ENCODE measurements at places on chromosomes 1 and 21.

DNA sequence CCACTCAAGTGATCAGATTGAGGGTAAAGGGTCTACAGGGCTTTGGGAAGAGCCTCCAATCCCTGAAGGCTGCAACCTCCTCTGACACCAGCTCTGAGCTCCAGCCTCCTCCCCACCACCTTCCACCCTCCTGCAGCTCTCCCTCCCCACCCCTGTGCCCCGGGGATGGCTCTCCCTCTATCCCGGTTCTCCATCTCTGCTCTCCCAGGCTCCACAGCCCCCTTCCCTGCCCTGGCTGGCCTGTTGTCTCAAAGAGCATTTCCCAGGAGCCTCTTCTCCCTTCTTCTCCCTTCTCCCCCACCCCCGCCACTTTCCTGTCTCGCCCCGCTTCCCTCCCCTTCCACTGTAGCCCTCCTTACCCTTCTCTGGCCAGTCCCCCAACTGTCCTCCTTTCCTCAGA, 1.1 kb downstream of the PLEKHA6 start:
- no peak for DNase-seq

GRCh38 chr1:230109895-230110667, 43.0 kb downstream of the GALNT2 start:
- no peak for DNase-seq

GRCh38 chr1:61642475-61643232, 82.3 kb downstream of the TM2D1 start:
- DNase-seq = no peak

DNA sequence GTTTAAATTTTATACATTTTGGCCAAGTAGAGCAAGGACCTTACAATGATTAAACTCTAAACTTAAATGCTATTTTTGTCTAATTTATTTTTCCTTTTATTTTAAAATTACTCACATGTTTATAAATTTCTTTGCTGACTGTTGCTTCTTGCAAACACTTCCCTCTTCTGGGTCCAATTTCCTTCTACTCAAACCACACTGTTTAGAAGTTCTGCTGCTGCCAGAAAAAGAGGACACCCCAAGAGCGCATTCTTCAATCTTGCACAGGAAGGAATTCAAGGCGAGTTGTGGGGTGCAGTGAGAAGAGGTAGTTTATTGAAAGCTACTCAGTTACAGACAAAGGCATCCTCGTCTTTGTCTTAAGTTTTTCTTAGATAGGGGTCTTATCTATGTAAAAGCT, 88.5 kb upstream of the NEK7 start:
- DNase-seq = no peak

DNA sequence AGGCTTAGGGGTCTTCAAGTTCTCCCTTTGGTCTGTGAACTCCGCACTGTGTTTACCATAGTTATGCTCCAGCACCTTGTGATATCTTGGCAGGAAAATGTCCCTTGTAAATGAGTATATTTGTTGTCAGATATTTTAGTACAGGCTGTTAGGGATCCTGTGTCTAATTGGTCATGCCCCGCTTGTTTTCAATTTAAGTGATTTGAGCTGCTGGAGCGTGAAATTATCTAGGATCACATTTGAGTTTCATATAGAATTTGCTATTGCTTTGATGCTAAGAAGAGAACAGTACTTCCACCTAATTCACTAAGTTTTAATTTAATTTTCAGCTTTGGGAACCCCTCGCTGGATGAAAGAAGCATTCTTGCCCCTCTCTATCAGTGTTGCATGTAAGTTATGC, 15.4 kb upstream of the TOR3A start:
- DNase-seq = no peak

DNA sequence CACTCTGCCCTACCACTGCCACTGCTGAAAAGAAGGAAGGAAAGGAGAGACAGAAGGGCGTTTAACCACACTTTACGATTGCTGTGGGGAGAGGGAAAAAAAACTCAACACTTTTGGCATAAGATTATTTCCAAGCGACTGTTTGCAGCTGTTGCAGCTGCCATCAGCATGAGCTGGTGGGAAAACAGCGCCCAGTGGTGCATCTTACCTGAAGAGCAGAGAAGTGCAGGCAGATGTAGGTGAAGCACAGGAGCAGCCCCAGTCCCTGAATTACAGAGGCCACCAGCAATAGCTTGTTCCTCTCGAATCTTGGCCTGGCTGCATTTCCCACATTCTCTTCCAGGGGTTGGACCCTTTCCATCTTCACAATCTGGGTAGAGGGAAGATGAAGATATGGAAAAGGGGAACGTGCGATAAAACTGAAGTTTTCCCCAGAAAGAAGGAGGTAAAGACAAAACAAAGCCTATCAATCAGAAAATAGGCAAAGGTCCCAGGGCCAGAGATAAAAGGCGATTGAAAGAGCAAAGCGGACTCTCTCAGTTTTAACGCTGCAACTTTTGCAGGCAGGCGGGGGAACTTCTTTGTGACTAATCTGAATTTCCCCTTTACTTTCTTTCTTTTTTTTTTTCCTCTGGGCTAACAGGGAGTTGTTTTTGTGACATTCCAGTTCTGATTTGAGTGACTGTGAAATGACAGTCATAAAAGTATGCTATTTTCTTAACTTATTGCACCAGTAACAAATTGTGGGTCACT, at the start of gene TNFSF4:
TNFSF4 (minus strand) TSS at position 516 of the 753 bp plus-strand sequence; CDS start at position 361, 155 bp downstream.
- no peak for DNase-seq

DNA sequence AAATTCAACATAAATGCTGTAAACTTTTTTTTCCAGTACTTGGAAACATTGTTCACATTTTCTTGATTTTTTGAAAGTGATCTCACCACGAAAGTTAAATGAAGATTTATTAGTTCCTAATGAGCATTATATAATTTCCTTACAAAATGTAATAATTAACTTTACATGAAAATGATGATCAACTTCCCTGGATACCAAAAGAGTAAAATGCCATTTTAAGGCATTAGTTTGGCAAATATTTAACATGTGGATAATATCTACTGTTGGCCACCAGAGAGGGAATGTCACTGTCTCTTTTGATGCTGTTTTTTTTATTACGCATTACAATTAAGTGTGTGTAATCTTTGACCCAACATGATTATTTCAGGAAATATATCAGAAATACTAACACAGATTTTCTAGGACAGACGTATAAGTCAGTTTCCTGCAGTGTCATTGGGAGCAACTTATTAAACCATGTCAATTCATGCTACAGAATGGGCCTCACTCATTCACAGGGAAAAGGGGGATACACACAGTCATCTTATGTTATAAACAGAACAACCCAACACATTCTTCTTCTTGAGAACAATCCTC, 903.9 kb upstream of the ADGRL2 start:
- no peak for DNase-seq

DNA sequence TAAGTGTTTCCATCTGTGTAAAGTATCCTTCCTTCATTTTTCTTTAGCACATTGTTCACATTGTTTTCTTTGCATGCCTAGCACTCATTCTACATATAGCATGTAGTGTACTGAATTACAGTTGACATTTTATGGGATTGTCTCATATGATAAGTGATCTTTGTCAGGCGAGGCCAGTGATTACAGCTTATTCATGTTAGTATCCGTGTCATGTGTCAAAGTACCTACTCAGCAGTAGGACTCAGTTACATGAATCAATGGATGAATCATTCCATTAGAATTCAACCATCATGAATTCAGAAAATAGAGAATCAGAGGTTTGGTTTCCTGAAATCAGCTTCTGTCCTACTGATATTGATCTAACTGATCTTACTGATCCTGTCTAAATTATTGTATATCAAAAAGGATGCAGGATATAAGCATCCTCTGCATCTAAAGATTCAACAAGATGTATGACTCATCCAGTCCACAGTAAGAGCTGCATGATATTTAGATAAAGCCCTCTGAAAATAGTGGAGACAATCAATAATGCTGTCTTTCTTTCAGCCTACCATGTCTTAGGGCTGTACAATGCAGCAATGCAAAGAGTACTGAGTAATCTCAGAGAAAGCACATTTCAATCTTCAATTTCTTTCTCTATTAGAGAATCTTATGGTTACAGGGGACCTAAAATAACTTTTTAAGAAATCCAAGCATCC, 20.7 kb upstream of the HRNR start:
- DNase-seq = no peak

- no peak for DNase-seq
Measured at GRCh38 chr1:72433591-72433990, 151.3 kb upstream of the NEGR1 start.

DNA sequence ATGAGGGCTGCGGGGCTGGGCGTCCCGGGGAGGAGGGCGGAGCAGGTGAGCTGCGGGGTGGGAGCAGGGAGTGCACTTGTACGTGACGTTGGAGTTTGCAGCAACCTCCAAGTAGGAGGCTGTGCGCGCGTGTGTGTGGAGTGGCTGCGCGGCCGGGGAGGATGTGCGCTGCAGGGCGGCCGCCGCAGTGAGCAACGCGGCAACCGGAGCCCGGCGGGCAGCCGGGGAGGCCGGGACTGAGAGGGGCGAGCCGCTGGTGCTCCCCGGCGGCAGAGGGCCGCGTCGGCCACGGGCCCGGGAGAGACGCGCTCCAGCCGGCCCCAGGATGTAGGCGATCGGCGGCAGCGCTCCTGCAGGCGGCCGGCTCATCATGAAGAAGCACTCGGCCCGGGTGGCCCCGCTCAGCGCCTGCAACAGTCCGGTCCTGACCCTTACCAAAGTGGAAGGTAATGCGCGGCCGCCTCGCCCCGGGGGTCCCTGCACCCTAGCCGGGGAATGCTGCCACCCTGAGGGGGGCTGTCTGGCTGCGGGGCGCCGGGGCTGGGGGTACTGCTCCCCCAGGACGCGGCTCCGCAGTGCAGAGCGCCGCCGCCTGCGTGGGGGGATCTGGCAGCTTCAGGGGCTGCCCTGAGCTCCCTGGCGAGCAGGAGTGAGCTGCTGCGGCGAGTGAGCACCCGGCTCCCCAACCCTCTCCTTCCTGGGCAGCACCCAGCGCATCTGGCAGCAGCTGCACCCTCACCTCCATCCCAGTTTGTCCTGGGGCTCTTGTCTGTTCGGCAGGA, 158.9 kb upstream of the COA6 start:
- DNase-seq = peak; percentile 66

GRCh38 chr1:1956586-1957532, 37.8 kb upstream of the TMEM52 start:
- no peak for DNase-seq

DNA sequence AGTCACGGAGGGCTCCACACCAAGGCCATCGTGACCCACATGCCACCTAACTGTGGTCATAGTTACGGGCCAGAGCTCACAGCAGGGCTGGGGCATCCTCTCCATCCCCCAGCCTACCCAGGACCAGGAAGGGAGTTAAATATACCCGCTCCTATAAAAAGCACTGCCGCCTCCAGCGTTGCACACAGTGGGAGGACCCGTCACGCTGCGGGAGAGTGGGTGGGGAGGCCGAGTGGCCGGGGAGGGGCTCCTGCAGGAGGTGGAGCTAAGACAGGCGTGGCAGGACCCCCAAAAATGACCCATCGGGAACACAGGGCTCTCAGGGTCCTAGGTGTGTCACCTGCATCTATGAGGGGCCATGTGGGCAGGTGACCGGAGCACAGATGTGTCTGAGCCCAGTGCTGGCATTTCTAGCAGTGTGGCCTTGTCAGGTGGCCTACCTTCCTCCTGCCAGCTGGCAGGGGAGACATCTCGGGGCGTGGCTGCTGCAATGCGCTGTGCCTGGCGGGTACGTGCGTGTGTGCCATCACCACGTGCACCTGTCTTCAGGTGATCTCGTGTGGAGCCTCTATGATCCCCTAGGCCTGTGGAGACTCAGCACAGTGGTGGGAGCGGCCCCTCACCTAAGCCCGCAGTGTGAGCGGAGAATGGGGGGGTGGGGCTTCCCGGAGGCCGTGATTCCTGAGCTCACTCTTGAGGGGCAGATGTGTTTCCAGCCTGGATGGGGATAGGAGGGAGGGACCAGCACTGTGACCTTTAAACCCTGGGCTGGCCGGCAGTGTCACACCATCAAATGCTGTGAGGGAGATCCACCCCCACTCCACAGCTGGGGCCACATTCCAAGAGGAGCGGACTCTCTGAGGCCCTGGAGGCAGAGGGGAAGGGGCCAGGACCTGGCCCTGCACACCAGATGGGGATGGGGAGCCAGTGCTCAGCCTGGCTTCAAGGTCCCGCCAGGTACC, 17.7 kb downstream of the AGRN start:
- DNase-seq = no peak

GRCh38 chr1:167156466-167156865, 62.6 kb downstream of the STYXL2 start:
- DNase-seq = no peak

- DNase-seq = no peak
Measured at GRCh38 chr1:7860130-7860529, 7.3 kb upstream of the UTS2 start.

GRCh38 chr21:41651406-41651805, 115.4 kb downstream of the RIPK4 start:
- no peak for DNase-seq

DNA sequence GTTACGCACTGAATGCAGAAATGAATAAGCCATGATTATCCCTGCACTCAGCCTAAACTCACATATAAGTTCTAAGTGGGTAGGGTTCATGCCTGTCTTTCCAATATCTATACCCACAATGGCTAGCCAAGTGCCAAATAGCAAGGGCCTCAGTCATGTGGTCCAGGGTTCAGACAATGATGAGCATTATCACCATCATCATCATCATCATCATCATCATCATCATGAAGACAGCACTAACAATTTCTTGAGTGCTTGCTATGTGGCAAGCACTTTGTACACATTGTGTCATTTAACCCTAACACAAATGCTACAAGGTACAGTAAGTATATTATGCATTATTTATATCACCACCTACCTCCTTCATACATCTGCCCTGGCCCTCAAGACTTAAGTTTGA, 500.0 kb downstream of the AGBL4 start:
- DNase-seq = no peak

DNA sequence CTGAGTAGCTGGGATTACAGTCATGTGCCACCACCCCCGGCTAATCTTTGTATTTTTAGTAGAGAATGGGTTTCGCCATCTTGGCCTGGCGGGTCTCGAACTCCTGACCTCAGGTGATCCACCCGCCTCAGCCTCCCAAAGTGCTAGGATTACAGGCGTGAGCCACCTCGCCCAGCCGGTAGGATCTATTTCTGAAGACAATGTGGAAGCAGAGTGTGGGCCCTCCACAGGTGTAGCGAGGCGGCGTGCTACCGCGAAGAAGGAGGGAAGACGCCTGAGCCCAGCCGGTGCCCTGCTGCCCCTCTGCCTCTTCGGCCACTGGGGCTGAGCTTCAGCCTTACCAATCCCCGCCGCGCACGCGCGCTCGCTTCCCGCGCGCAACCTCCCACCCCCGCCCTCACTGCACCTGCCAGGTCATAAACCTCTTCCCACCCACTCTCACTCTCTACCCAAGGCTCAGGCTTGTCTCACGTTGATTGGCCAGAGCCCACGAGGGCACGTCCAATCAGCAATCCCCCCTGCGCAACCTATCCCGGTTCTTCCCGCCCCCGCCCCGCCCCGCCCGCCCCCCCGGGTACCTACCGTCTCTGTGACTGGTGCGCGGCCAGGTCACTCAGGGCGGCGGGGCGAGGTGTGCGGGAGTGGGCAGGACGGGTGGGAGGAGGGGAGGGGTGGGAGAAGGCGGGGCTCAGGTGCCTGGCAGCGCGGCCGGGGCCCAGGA, 409 bp upstream of the HOOK1 start:
- peak; percentile 64 for DNase-seq

DNA sequence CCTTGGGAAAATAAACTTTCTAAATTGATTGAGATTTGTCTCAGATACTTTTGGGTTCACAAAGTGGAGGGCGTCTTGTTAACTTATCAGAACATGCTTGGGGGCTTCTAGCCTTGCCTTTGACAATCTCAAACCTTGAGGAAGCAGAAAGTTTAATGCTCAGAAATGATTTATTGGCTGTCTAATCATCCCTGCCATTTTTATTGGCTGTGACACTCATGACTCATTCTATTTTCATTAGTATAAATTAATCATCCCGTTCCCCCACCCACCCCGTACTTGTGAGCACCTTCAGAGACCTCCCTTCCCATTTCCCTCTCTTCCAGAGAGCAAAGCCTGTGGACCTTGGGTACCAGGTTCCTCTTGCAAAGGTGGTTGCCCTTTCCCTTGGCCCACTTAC, 87.1 kb downstream of the FGGY start:
- DNase-seq = no peak

All from right forelimb (tissue), 1 donor.